ENCODE measurements at places on chromosomes 5 and 9. TPM values are rescaled to one million over a fixed set of nuclear protein-coding genes. Genes with fewer than 3 reads are reported as not detected.

GRCh38 chr5:148817606-148818005, 8.8 kb upstream of the ADRB2 start:
- no peaks in the 10 kb centered on the region for H3K36me3 ChIP-seq
- H3K4me3 ChIP-seq, result no peak overlapping the region
- no peaks in the 10 kb centered on the region for H3K27me3 ChIP-seq
- H3K27ac ChIP-seq, result no peak overlapping the region
- no peak for DNase-seq

DNA sequence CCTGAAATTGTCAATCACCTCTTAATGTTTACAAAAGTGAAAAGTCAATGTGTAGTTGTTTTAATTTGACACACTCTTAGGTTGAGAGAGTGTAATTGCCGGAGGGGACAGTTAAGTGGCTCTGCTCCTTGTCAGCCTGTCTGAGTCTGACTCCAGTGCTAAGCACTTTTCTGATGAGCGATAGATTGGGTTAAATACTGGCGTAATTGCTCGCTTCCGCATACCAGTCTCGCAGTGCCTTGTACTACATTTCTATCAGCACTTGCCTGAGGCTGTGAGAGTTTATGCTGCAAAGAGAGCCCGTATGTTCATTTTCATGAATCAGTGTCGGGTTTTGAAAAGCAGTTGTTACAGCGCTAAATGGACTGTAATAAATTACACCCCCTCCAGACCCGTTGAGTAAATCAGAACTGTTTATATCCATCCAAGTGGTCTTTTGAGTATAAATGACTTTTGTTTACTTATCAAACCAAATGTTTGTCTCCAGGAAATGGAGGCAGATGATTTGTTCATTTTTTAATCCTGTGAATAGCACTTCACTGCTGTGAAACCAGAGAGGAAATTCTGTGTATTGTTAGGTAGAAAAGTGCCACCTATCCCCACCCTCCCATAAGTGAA, 41.0 kb upstream of the DMRT3 start:
- no peaks in the 10 kb centered on the region for H3K36me3 ChIP-seq
- H3K4me3 ChIP-seq, result peak overlapping the region; percentile 6
- no peak for DNase-seq
- H3K4me1 ChIP-seq, result peaks cover 5% of the 10 kb centered on the region

DNA sequence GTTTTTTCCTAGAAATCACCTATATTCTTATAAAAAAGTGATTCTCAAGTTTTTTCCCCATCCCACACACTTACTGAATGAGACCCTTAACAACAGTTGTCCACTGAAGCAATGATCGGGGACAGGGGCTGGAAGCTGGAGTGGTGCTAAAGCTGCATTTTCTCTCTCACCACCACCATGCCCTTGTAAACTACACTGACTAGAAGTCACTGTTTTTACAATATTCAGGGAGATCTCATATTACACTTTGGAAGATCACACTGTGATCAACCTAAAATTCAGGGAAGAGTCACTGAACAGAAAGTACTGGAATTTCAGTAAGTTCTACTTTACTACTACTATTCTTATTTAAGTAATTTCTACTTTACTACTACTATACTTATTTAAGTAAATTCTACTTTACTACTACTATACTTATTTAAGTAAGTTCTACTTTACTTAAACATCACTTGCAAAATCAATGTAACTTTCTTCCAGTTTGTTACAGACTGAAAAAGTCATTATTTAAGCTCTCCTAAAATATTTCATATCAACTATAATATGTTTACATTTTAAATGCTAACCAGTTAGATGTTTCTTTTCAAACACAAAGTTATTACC, 164.3 kb downstream of the AGTPBP1 start:
- H3K27me3 ChIP-seq, result no peaks in the 10 kb centered on the region
- no peak overlapping the region for H3K27ac ChIP-seq
- H3K4me3 ChIP-seq, result no peak overlapping the region
- H3K36me3 ChIP-seq, result no peaks in the 10 kb centered on the region

DNA sequence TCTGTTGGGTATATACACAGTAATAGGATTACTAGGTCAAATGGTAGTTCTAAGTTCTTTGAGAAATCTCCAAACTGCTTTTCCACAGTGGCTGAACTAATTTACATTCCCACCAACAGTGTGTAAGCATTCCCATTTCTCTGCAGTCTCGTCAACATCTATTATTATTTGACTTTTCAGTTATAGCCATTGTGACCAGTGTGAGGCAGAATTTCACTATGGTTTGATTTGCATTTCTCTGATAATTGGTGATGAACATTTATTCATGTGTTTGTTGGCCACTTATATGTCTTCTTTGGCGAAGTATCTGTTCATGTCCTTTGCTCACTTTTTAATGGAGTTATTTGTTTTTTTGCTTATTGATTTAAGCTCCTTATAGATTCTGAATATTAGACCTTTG, 596.2 kb upstream of the DAB2 start:
- no peak overlapping the region for H3K27ac ChIP-seq
- no peaks in the 10 kb centered on the region for H3K4me1 ChIP-seq
- H3K4me3 ChIP-seq, result no peak overlapping the region
- H3K27me3 ChIP-seq, result no peaks in the 10 kb centered on the region
- H3K36me3 ChIP-seq, result no peaks in the 10 kb centered on the region
- DNase-seq, result no peak

DNA sequence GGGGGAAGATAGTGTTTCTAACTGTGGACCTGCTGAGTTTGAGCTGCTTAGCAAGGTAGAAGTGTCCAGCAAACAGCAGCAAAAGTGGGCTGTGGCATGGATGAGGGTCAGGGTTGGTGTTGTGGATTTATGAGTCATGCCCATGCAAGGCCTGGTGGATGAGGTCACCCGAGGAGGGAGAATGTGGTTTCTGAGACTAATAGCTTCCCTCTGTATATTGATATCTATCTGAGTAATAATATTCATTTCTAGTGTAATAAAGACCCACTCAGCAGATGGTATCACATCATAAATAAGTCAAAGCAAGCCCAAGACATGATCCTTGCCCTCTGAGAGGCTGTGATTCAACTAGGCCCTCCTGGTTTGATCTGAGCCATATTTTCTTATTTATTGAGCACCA, 597.8 kb upstream of the CLINT1 start:
- DNase-seq, result no peak
- H3K4me1 ChIP-seq, result no peaks in the 10 kb centered on the region
- no peaks in the 10 kb centered on the region for H3K36me3 ChIP-seq
- H3K27ac ChIP-seq, result no peak overlapping the region
- H3K4me3 ChIP-seq, result no peak overlapping the region
- no peaks in the 10 kb centered on the region for H3K27me3 ChIP-seq

DNA sequence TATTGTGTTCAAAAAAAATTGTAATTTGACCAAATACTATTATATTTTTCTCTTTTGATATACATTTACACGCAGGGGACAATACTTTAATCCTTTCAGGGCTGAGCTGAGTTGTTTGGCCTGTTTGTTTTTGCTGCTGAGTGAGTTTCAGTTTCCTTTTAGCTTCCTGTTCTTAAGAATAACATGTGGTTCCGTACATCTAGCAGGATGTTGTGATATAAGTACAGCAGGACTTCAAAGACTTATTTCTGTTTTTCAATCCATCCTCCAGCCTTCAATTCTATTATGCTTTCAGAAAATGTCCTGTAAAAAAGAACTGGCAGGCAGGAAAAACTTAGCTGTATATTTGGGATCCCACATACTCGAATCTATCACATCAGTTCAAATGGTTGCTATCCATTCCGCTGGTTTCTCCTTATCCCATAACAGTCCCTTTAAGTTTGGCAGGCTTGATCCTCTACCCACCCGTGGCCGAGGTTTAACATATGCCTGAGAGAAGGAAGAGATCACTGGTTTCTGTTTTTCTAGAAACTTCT, 1037.3 kb upstream of the ACO1 start:
- H3K27me3 ChIP-seq, result no peaks in the 10 kb centered on the region
- DNase-seq, result no peak
- peaks cover 9% of the 10 kb centered on the region for H3K4me1 ChIP-seq
- peak overlapping the region; percentile 4 for H3K4me3 ChIP-seq
- H3K27ac ChIP-seq, result peak overlapping the region; percentile 42
- H3K36me3 ChIP-seq, result no peaks in the 10 kb centered on the region

DNA sequence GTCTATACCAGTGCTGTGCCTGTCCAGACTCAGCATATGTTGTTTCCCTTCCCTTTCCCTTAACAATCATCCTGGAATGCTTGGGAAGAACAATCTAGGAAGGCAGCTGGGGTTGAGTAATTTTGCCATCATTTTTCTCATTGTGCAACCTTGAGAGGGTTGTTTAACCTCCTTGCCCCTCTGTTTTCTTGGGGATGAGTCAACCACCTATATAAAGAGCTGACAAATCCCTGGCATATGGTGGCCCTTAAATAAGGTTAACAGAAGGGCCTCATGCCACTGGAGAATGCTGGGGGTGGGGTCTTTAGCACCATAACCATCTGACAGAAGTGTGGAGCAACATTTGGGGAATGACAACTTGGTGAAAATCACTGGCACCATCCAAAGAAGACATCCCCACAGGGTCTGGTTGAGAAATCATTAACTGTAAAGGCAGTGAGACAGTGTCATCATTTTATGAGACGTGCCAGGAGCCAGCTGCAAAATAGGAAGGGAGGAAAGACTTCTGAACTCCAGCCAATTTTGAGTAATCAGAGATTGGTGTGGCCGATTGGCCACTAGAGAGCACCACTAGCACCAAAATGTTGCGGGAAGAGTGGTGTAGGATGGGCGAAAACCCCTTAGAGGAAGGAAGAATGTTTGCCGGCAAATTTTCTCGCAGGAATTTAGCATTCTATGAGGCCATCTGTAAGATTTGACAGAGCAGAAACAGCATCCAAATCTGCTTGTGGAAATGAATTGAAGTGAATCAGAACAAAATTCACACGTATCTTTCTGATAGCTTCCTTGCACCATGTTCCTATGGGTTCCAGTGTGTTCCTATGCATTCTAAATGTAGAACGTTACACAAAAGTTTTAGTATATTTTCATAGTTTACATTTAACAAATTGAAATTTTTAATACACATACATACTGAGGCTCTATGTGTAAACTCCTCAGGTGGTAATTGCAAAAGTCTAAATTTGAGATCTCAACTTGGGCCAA, 113.8 kb downstream of the MSX2 start:
- H3K27me3 ChIP-seq, result peaks cover 5% of the 10 kb centered on the region
- no peak for DNase-seq
- no peak overlapping the region for H3K27ac ChIP-seq
- H3K36me3 ChIP-seq, result no peaks in the 10 kb centered on the region

DNA sequence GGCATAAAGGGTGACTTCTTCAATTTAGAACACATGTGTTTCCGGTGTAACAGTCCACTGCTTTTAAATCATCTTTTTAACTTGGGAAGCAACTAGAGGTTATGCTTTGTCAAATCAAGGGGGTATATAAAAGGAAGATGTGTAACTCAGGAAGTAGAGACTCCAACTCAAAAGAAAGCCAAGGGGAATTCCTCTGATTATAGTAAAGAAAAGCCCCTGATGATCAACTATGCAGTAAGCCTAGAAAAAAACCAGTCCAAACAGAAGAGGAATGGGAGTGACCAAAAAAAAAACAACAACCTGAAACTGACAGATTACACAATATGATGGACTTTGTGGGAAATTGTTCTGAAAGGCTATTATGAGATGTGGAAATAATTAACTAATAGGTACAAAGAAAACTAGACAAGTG, 90.3 kb downstream of the AK8 start:
- no peaks in the 10 kb centered on the region for H3K27me3 ChIP-seq
- H3K4me1 ChIP-seq, result no peaks in the 10 kb centered on the region
- no peak overlapping the region for H3K4me3 ChIP-seq
- no peak overlapping the region for H3K27ac ChIP-seq
- no peaks in the 10 kb centered on the region for H3K36me3 ChIP-seq

SLC6A18 gene
- total RNA-seq, result not detected

GABRG2 gene
- not detected for total RNA-seq

PCDHA9 gene
- 0.32 TPM for total RNA-seq

ANKRD55 gene
- 0.41 TPM for total RNA-seq

MACIR gene
- total RNA-seq, result 4.9 TPM

TLE1 gene
- total RNA-seq, result 17.9 TPM

SUSD3 gene
- total RNA-seq, result 5.3 TPM

All from lower lobe of right lung (tissue), 2 donors.